RPMI8226 (cell line): ENCODE measurements at places on chromosomes 5 and 9.
A peak's percentile ranks its signal among the peaks of the same experiment; 100 is the strongest.

- peak; percentile 20 for DNase-seq
Observed at GRCh38 chr9:8857068-8857925, 1057.7 kb upstream of the DMAC1 start.

DNA sequence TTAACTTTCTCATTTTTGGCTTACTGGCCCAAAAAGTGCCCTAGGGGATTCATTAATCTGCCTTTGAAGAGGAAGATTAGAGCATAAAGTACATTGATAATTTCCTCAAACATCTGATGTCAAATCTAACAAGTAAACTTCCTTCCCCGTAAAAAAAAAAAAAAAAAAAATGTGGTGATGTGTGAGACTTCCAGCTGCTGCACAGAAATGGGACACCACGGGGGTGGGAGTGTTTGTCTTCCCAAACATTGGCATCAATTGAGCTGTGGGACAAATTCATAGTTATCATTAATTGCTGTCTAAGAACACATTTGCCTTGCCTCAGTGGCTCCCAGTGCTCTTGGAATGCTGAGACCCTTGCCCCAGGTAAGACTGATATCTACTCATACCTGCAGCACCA lies 149.6 kb downstream of the ADAMTS12 start:
- DNase-seq, result no peak

- no peak for DNase-seq
Observed at GRCh38 chr9:136572003-136572827, 26.4 kb upstream of the NOTCH1 start.

- DNase-seq, result no peak
Observed at GRCh38 chr5:177546258-177546741, 8.1 kb downstream of the FAM193B start.

DNA sequence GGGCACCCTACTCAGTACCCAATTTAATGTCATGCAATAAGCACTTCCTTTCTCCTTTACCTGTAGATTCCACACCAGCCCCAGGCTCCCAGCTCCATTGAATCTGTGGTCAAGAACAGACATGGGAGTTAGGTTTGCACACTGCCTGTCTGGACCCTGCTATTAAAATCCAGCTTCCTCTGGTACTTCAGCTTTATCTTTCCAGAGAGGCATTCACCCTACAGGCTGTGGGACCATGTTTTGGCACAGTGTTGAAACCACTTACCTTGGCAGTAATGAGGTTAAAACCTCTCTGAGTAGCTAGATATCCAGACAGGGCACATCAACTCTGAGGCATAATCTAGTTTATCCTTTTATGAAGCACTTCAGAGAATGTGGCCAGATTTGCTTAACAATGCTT lies 191.5 kb upstream of the PCSK5 start:
- DNase-seq, result no peak

- no peak for DNase-seq
Observed at GRCh38 chr5:73136055-73136562, 15.7 kb downstream of the TMEM171 start.

DNA sequence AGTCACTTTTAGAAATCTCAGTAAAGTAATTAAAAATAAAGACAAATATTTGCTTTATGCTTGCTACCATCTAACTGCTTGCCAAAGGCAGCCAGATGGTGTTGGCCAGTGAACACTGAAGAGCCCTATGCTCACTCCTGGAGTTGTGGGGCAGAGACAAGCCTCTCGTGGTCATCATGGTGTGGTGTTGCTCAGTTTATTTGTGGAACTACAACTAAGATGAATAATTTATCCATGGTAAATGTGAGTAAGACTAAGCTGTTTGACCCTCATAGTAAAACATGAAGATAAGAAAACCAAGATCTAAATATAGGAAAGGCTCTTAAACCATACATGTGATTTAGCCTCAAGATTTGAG lies 100.7 kb downstream of the PDE8B start:
- DNase-seq, result no peak

DNA sequence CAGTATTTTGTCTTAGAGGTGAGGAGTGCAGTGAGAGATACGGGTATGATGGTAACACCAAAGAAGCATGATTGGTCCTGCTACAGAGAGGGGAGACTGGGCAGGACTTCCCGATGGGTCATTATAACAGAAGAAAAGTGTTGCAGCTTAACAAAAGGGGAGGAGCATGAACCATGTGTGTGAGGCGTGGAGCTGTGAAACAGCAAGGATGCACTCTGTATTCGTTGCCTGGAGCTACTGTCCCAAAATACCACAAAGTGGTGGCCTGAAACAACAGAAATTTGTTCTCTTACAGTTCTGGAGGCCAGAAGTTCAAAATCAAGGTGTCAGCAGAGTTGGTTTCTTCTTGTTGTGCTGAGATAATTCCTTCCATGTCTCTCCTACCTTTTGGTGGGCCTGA lies 59.4 kb upstream of the GRHPR start:
- no peak for DNase-seq

DNA sequence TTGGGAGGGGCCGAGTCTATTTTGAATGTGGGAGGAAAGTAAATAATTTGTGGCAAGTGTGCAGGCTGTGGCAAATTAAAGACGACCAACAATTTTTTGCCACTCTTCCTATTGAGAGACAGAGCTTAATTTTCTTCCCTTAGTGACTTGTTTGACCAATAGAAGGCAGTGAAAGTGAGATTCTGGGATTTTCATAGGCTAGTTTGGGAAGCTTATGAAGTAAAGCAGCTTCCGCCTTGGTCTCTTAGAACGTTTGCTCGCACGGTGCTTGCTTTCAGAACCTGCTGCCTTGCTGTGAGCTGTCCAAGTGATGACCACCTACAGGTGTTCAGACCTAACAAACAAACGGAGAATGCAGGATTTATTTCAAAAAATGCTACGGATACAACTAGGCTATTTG lies 6.7 kb upstream of the OR1N2 start:
- DNase-seq, result no peak

DNA sequence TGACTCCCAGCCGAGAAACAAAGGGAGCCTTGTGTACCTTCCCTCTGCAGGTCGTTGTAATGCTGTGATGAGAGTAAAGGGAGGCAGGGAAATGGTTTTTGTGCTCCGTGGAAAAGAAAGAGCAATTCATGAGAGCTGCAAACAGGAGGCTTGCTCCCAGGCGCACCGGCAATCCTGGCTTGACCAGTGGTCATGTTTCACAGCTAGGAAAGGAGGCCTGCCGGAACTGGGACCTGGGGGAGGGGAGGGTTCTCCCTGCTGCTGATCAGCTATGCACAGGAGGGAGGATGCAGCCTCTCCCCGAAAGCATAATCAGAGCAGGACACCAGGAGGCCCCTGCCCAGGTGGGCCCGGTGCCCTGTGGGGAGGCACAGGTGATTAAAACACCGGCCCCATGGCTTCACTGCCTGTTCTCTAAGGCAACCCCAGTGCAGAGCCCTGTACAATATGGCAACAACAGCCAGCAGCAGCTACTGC lies 131.3 kb downstream of the ZDHHC21 start:
- DNase-seq, result no peak

- no peak for DNase-seq
Observed at GRCh38 chr5:90099099-90099498, 310.5 kb downstream of the CETN3 start.

GRCh38 chr5:159052401-159053011 lies 47.2 kb downstream of the EBF1 start:
- no peak for DNase-seq

DNA sequence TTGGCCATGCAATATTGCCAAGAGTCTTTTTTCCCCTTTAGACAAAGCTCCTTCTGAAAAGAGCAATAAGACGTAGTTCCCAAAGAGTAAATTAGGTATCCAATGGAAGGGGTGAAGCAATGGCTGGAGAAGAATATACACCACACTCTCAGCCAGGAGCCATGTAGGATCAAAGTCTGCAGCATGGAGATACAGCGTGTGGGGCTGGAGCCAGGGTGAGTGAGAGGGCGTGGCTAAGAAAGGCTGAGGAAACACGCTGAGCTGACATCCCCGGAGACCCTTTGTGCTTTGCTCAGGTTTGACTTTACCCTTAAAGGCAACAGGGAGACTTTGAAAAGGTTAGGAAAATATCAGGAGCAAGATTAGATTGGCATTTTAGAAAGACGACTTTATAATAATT lies 87.1 kb upstream of the ELL2 start:
- no peak for DNase-seq

GRCh38 chr9:114249424-114250234 lies 73.3 kb upstream of the ORM1 start:
- no peak for DNase-seq

DNA sequence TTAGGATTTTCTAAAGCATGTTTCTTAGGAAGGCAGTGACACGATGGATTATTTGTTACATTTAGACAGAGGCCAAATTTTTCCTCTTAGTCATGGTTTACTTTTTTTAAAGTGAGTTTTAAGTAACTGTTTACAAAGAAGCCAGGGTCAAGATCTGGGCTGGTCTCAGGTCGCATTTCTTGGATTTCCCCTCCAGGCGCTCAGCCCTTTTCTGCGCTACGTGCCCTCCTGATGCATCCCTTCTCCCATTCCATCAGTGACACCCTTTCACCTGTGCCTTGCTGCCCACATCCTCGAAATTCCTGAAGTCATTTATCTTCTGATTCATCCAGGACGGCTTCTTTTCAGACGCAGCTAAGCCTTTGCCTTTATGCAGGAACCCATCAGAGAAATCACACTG lies 330.3 kb downstream of the IRX1 start:
- no peak for DNase-seq

- DNase-seq, result no peak
Observed at GRCh38 chr5:168600409-168600808, 21.2 kb upstream of the PANK3 start.

DNA sequence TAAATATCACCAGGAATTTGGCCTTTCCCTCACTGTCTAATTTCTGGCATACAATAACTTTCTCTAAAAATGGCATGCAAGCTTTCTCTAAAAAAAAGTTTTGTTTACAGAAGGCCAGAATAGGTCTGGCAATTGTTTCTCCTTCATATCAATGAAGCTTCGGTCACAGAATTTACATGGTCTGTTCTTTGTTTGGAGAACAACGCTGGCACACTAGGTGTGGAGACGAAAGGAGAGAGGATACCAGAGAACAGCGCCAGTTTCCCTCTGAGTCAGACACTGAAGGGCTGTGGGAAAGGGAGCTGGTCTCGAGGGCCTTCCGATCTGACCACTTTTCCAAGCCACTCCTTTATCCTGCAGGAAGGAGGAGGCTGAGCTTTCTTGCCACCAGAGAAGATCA lies 60.1 kb upstream of the ITGA1 start:
- DNase-seq, result no peak

GRCh38 chr9:135035781-135036760 lies 51.4 kb upstream of the OLFM1 start:
- no peak for DNase-seq

DNA sequence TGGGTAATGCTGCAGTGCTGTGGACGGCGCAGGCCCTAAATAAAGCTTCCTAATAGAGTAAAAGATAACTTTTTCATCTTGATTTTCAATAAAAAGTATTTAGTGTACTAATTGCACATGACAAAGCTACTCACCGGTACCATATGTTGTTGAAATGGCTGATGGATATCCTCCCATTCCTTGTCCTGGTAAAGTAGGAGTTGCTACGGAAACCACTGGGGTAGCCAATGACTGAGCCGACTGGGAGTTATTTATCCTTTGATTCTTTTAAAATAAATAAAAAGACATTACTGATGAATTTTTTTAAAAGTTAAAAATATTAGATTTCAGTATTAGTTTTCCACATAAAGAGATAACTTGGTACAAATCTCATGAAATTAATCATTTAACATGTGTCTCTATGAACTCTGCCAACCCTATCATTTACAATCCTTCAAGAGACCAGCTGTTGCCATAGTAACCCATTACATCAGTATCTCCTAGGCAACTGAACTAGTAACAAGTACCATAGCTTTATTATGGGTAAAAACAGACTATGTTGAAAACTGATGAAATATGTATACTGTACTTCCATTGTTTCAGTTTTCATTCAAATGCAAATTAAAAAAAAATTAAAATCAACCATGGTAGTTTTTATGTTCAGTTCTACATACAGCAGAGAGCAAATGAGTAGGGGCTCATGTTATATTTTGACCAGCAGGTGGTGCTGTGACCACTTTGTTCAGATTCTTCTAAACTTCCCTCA lies 153.7 kb downstream of the MEF2C start:
- peak; percentile 87 for DNase-seq
